ENCODE measurements at places on chromosomes 2 and 18. TPM values are rescaled to one million over a fixed set of nuclear protein-coding genes. Genes with fewer than 3 reads are reported as not detected.

Gene STPG4
- total RNA-seq: 0.11 TPM

Gene MRPL19
- total RNA-seq: 58.1 TPM

Gene C2orf78
- total RNA-seq: not detected

Gene HOXD10
- not detected for total RNA-seq

Gene USP37
- 7.9 TPM for total RNA-seq

Gene KCNF1
- total RNA-seq: 0.04 TPM

Gene SERPINB4
- total RNA-seq: not detected

Gene CTLA4
- not detected for total RNA-seq

Gene BMP10
- not detected for total RNA-seq

Gene PLCD4
- 1.6 TPM for total RNA-seq

Gene CD302
- 11.6 TPM for total RNA-seq

Gene GDF7
- total RNA-seq: 42.0 TPM

Gene ZBTB14
- total RNA-seq: 12.0 TPM

Gene DSG2
- under 0.01 TPM for total RNA-seq

Gene CDH20
- not detected for total RNA-seq

Gene CPS1
- 18.0 TPM for total RNA-seq

Gene IL18R1
- 3.7 TPM for total RNA-seq

Gene GNLY
- not detected for total RNA-seq

Gene PAPOLG
- total RNA-seq: 15.1 TPM

Gene CCNYL1
- total RNA-seq: 45.5 TPM

Gene MYO7B
- total RNA-seq: 1.5 TPM

Gene ITGB6
- total RNA-seq: 0.07 TPM

Gene IL36G
- total RNA-seq: not detected

Gene CCBE1
- 2.4 TPM for total RNA-seq

Gene EML6
- 2.0 TPM for total RNA-seq

Gene DUSP2
- 0.53 TPM for total RNA-seq

Gene MRO
- total RNA-seq: not detected

Gene SERPINB3
- total RNA-seq: not detected

Gene TOGARAM2
- not detected for total RNA-seq

Gene REEP1
- 0.26 TPM for total RNA-seq

Gene FASTKD1
- 27.0 TPM for total RNA-seq

Gene KLHL14
- not detected for total RNA-seq

Gene SEPTIN2
- 499 TPM for total RNA-seq

Gene ZSWIM2
- total RNA-seq: not detected

Gene GIGYF2
- total RNA-seq: 65.4 TPM

Gene FOXI3
- total RNA-seq: not detected

Gene PKDCC
- 2.2 TPM for total RNA-seq

Gene NEMP2
- 3.5 TPM for total RNA-seq

Gene NT5DC4
- not detected for total RNA-seq

Gene CFC1
- total RNA-seq: not detected

Gene POTEE
- 0.07 TPM for total RNA-seq

Gene CMPK2
- total RNA-seq: 0.92 TPM

Gene PASK
- 5.5 TPM for total RNA-seq

Gene CFAP65
- under 0.01 TPM for total RNA-seq

Gene ARHGAP25
- total RNA-seq: 1.7 TPM

Gene IL1RL1
- total RNA-seq: 144 TPM

Gene RAD51AP2
- not detected for total RNA-seq

Gene ZNF638
- 131 TPM for total RNA-seq

Gene RFTN2
- 6.5 TPM for total RNA-seq

Gene ALPP
- total RNA-seq: not detected

Data from pulmonary artery endothelial cell (primary cell).